Kasumi-1 (cell line): ENCODE measurements at places on chromosomes 11 and 22.
A peak's percentile ranks its signal among the peaks of the same experiment; 100 is the strongest.

- no peak for DNase-seq
Observed at GRCh38 chr11:74956397-74957015, 7.4 kb downstream of the SPCS2 start.

- no peak for DNase-seq
Observed at GRCh38 chr22:50194037-50194805, 6.6 kb upstream of the SELENOO start.

- DNase-seq: no peak
Observed at GRCh38 chr11:69373251-69373635, 79.3 kb downstream of the MYEOV start.

GRCh38 chr22:38304526-38304925 lies 12.7 kb downstream of the CSNK1E start:
- DNase-seq: no peak

DNA sequence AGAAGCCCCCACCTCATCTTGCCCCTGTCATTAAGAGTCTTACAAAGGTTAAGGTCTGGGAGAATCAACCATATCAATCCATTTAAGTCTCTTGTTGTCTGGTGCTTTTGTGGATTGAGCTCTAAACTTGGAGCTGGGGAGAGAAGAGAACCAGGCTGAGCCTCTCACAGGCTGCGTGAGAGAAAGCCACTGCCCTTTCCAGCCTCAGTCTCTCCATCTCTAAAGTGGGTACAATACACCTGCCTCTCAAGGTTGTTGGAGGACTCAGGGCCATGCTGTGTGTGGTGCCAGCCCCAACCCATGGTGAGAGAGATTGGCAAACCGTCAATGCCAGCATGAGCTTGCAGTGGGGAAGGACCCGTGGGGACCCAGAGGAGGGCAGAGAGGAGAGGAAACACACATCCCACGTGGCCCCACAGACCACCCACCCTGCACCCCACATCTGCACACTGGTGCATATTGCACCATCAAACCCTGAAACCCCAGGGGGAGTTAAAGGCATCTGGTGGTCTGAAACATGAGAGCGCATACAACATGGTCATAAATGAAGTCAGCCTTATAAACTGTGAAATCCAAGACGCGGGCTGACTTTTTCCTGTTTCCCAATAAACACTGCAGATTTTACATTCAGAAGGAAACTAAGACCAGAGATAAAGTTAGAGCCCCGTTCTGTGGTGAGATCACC lies 27.5 kb upstream of the FBLN1 start:
- DNase-seq: no peak

- DNase-seq: no peak
Observed at GRCh38 chr11:74971424-74971823, 17.3 kb upstream of the NEU3 start.

GRCh38 chr11:14418801-14419417 lies 59.9 kb upstream of the RRAS2 start:
- peak; percentile 55 for DNase-seq

DNA sequence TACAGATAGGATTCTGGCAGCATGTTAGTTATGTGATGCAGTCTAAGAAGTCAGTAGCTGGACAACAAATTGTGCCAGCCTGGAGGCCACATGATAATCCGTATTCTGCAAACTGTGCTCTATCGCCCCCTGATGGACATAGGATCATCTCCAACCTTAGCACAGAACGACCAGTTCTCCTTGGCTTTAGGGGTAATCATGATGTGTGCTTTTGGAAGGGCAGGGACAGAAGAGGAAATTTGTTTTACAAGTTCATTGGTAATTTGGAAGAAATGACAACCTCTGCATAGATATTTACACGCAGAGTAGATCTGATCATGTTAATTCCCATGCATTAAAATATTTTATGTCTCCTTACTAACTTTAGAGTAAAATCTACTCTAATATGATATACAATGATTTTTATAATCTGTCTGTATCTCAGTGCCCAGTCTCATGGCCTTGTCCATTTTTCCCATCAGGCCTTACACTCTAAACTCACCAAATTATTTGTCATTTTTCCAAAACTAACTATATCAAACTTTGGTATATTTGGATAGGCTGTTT lies 12.1 kb downstream of the OR10D3 start:
- peak; percentile 72 for DNase-seq

- DNase-seq: no peak
Observed at GRCh38 chr22:49323751-49324415, 503.8 kb downstream of the BRD1 start.

- DNase-seq: peak; percentile 69
Observed at GRCh38 chr22:46777609-46777970, 15.1 kb downstream of the TBC1D22A start.

DNA sequence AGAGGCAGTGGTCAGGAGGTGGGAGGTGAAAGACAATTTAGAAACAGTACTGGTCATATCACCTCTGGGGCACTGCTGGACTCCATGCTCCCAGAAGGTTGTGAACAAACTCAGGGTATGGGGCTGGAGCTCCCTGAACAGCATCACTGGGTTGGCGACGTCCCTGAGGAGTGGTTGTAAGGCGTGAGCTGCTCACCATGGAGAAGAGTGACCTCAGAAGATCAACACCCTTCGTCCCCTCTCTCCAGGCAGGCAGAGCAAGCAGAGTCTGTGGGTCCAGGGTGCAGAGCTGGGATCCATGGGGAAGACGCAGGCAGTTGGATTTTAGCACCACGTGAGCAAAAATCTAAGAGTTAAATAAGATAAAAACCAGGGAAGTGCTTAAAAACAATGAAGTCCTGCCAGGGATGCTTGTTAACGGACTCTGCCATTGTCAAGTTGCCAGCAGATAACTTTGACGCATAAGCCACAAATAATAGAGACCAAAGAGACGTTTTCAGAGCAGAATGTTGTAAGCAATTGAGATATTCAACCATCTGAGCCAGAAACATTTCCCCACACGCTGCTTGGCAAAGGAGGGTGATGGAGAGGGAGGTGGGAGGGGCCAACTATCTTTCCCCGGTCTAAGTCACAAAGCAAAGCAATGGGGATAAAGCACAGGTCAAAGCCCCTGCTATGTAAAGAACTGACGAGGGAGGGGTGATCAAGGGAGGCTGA lies 13.6 kb downstream of the PNPLA5 start:
- DNase-seq: no peak

DNA sequence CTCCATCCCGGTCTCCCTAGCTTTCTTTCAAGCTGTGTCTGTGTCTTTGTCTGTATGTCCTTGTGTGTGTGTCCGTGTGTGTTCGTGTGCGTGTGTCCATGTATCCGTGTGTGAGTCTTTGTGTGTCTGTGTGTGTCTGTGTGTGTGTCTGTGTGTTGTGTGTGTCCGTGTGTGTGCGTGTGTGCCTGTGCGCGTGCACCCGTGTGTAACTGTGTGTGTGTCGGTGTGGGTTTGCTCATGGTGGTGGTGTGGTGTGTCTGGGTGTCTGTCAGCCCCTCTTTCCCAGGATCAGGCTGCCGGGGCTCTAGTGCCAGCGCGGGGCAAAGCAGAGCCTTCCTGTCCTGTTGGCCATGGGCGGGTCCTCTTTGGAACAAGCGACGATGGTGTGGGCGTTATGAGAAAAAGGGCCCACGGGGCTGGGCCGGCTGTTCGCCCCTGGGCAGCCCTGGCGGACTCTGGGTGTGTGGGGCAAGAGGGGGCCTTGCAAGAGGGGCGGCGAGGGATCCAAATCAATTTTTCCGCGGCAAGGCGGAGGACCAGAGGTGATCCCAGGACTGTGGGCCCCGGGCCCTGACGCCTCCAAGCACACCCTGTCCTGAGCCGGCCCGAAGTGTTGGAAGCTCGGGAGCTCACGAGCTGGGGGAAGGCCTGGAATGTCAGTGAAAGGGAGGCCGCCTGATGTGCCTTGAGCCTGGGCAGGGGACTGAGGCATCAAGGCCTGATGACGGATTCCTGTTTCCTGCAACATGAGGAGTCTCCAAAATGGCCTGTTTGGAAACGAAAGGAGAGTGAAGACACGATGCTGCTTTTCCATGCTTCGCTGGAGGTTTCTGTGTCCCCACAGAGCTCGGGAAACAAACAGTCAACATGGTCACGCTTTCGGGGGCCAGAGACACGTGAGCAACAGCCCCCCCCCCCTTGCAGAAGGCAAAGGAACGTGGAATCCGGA lies 3929.2 kb upstream of the OR11H1 start:
- no peak for DNase-seq
